Right cardiac atrium (tissue), 5 donors: ENCODE measurements at places on chromosomes 12 and 14. TPM values are rescaled to one million over a fixed set of nuclear protein-coding genes. Genes with fewer than 3 reads are reported as not detected.

ADSS1 gene
- polyA plus RNA-seq: 217 TPM

ARHGDIB gene
- 73.5 TPM for polyA plus RNA-seq

LTBP2 gene
- 3.4 TPM for polyA plus RNA-seq

STON2 gene
- 2.0 TPM for polyA plus RNA-seq

RNFT2 gene
- polyA plus RNA-seq: 0.81 TPM

CCDC88C gene
- 2.5 TPM for polyA plus RNA-seq

ETFBKMT gene
- polyA plus RNA-seq: 3.9 TPM

C3AR1 gene
- polyA plus RNA-seq: 2.4 TPM

STAB2 gene
- 0.23 TPM for polyA plus RNA-seq

TAS2R10 gene
- not detected for polyA plus RNA-seq

RTN1 gene
- polyA plus RNA-seq: 1.1 TPM

GRCh38 chr12:38156497-38157245 lies 159.9 kb upstream of the ALG10B start:
- no peak for DNase-seq

DNA sequence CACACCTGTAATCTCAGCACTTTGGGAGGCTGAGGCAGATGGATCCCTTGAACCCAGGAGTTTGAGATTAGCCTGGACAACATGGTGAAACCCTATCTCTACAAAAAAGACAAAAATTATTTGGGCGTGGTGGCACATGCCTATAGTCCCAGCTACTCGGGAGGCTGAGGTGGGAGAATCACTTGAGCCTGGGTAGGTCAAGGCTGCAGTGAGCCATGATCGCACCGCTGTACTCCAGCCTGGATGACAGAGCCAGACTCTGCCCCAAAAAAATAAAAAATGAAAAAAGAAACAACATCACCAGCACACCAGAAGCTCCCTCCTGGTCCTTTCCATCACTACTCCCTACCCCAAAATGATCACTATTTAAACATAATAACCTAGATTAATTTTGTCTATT lies 2.6 kb downstream of the VEZT start:
- DNase-seq: no peak

- no peak for DNase-seq
Measured at GRCh38 chr14:70139384-70139783, 49.4 kb downstream of the SLC8A3 start.

- DNase-seq: no peak
Measured at GRCh38 chr12:49655595-49656236, 32.4 kb downstream of the PRPF40B start.

DNA sequence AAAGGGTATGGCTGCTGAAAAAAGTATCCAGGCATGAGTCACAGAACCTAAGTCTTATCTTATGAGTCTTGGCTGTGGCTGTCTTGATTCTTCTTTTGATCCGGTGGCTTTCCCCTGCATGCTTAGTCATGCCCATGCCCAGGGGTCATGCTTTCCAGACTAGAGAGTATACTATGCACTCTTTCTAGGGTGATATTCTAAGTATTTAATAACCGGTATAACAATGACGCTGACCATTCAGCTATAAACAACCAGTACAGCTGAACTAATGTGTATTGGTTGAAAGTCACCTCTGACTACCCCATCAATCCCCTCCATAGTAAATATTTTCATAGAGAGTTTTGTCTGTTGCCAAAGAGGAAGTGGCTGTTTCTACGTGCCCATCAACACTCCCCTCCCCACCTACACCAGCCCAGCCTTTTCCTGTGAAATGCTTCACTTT lies 34.7 kb upstream of the NRXN3 start:
- no peak for DNase-seq

GRCh38 chr12:116818341-116818856 lies 62.8 kb downstream of the HRK start:
- peak; percentile 72 for DNase-seq

GRCh38 chr14:90732718-90733117 lies 83.5 kb downstream of the TTC7B start:
- no peak for DNase-seq

DNA sequence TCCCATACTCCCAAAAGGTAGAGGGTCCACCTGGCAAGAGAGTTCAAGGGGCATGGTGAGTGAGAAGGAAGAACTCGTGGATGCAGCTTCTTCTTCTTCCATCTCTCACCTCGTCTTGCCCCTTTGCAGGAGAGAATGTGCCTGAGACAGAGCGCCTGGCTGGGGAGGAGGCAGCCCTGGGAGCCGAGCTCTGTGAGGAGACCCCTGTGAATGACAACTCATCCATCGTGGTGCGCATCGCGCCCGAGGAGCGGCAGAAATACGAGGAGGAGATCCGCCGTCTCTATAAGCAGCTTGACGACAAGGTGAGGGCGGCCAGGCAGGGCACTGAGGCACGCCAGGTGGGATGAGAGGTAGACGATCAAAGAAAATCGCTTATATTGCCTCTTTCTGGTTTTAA lies 20.0 kb downstream of the KIF5A start:
- DNase-seq: no peak

GRCh38 chr14:88181072-88181471 lies 142.0 kb downstream of the KCNK10 start:
- DNase-seq: no peak

- DNase-seq: no peak
Measured at GRCh38 chr14:41636492-41637392, 30.1 kb downstream of the LRFN5 start.

DNA sequence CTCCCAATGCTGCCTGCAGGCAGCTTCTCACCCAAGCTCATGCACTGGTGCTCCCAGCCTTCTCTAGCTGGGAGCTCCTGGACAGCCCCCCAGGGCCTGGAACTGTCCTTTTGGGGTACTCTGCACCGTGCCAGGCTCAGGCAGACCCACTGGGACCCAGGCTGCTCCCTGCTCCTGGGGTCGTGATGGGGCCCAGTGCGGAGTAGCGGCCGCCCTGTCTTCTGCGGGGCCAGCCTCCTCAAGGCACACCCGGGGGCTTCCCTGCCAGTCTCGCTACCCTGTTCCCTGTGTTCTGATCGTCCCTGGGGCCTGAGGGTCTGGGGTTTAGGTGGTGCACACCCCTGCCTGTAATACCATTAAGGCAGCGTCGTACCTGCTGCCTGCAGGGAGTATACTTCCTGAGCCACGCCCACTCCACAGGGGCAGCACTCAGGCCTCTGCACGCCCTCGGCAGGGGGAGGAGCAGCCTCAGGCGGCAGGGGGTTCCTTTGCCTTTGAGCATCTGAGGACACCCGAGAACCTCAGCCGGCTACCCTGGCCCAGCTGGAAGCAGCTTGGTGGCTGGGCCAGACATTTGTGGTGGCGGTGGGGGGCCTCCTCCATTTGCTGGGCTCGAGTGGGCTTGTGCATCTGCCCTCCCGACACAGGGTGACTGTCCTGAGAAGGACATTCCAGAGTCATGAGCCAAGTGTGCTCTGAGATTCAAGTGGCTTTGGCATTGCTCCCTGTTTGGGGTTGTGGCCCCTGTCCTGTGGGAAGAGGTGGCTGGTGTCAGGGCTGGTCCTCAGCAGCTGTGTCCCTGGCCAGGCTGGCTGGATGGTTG lies 9.2 kb upstream of the CRIP2 start:
- peak; percentile 82 for DNase-seq

GRCh38 chr12:45220363-45220931 lies 4.6 kb downstream of the ANO6 start:
- no peak for DNase-seq

DNA sequence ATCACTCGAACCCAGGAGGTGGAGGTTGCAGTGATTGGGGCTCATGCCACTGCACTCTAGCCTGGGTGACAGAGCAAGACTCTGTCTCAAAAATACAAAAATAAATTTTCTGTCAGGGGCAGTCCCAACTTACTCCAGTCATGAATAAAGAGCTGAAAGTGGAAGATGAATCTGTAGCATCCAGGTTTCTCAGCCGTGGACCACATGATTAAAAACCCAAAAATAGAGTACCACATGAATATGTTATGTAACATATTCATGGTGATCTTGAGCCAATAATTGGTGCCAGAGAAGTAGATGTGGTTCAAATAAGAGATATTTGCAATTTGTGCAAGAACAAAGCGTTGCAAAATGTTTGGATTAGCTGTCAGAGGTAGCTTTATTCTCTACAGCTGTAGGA lies 23.1 kb downstream of the SPIC start:
- no peak for DNase-seq

DNA sequence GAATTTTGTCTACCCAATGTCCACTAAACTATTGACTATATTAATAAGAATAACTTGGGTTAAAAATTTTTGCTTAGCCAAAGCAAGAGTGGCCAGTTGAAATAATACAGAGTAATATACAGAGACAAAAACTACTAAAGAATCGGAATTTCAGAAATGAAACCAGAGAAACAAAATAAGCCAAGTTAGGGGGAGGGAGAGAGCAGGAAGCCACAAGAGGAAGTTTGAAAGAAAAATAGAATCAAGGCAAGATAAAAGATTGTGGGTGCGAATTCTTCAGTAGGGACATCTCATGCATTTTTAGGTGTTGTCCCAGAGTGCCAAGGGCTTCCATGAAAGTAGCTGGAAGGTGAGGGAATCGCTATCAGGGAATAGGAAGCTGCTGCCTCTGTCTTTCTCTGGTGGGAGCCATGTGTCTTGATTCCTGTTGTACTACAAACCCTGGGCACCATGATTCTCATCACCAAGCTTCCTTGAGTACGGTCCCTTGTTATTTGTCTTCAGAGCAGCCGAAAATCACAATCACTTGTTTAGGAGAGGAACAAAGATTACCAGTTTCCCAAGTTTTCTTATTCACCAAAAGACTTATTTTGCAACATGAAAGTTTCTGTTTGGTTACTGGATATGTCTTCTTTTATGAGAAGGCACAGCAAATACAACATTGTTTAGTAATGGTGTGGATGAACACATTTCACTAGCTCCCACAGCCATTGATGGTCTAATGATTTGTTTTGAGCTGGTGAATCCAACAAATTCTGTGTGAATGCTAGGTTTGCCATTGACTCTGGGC lies 16.7 kb downstream of the NEUROD4 start:
- DNase-seq: no peak

DNA sequence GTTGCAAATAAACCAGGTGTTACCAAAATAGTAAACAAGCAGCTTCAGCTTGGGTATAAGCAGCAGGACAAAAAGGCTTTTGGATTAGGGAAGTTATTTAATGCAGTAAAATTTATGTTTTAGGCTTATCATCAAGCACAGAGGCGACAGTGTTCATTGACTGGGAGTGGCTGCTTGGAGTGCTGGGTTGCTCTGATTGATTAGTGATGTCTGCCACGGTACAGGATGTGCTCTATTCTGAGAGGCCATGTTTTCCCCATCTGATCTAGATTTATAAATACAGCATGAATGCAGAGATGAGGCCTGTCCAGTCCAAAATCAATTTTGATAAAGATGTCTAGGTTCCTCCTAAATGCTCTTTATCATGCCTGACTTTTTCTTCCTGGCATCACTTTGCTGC lies 83.5 kb downstream of the MAP1LC3B2 start:
- no peak for DNase-seq

- no peak for DNase-seq
Measured at GRCh38 chr12:124505001-124505818, 62.2 kb downstream of the NCOR2 start.

DNA sequence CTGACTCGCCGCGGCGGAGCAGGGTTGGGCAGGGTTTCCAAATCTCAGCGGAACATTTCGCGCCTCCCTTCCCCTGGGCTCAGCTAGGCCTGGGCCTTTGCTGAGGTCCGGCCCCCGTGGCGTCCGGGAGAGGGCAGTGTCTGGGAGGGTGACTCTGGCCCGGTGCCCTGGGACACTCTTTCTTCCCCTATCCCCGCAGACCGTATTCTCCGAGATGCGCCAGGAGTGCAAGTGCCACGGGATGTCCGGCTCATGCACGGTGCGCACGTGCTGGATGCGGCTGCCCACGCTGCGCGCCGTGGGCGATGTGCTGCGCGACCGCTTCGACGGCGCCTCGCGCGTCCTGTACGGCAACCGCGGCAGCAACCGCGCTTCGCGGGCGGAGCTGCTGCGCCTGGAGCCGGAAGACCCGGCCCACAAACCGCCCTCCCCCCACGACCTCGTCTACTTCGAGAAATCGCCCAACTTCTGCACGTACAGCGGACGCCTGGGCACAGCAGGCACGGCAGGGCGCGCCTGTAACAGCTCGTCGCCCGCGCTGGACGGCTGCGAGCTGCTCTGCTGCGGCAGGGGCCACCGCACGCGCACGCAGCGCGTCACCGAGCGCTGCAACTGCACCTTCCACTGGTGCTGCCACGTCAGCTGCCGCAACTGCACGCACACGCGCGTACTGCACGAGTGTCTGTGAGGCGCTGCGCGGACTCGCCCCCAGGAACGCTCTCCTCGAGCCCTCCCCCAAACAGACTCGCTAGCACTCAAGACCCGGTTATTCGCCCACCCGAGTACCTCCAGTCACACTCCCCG lies 3.0 kb downstream of the WNT1 start:
- peak; percentile 46 for DNase-seq

GRCh38 chr14:99604766-99605298 lies 825 bp upstream of the CCDC85C start:
- peak; percentile 82 for DNase-seq

DNA sequence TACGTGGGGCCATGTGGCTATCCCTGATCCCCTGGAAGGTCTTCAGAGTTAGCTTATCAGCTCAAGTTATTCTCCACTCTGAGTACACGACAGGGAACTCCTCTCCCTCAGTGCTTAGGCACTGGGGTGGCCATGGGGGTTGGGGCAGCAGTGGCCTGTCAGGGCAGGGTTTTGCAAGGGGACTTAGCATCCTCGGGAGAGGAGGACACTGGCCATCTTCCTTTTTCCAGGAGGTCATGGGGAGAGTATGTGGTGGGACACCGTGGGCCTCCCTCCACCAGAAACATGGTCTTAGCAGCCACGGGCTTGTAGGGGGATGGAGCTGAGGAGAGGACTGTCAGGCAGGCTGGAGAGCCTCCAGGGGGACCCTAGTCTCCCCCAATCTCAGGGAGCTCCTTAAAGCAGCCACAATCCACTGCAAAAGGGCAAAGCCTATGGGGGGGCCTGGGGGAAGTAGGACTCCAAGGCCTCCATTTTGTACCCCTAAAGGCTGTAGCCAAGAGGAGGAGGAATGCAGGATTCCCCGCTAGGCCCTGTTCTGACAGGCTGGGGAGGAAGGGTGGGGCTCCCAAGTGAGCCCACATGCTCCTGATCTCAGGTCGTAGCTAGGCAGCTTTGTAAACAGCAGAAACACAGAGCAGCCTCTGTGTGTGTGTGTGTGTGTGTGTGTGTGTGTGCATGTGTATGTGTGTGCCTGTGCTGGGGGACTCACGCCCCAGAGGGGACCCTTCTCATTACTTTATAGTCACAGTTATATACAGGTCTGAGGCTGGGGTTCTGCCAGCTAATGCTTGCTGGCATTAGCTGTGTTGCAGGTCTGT lies 36.6 kb downstream of the KRT80 start:
- DNase-seq: no peak

DNA sequence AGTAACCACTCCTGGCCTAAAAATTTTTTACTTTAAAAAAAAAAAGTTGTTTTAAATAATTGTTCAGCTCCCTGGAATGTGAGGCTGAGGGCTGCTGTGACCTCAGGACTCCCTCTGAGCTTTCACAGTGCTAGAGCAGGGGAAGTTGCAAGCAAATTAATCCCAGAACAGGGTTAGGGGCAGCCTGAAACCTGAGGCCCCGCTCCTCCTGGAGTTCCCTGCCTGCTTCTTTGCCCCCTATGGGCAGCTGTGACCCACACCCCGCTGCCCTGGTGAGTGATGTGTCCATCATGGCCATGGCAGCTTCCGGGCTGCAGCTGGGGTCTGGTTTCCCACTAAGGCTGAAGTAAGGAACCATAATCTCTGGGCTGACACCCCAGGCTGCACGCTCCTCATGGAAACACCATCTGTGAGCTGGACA lies 9.5 kb downstream of the RITA1 start:
- DNase-seq: no peak

GRCh38 chr14:24285351-24285750 lies 14.0 kb upstream of the RABGGTA start:
- no peak for DNase-seq

GRCh38 chr14:58104808-58105207 lies 47.2 kb downstream of the ARMH4 start:
- no peak for DNase-seq
